ENCODE measurements at places on chromosomes 11 and 22.

- no peak for DNase-seq
Measured at GRCh38 chr11:35066030-35066429, 72.9 kb upstream of the CD44 start.

- DNase-seq = no peak
Measured at GRCh38 chr22:48654492-48654891, 1173.2 kb downstream of the BRD1 start.

DNA sequence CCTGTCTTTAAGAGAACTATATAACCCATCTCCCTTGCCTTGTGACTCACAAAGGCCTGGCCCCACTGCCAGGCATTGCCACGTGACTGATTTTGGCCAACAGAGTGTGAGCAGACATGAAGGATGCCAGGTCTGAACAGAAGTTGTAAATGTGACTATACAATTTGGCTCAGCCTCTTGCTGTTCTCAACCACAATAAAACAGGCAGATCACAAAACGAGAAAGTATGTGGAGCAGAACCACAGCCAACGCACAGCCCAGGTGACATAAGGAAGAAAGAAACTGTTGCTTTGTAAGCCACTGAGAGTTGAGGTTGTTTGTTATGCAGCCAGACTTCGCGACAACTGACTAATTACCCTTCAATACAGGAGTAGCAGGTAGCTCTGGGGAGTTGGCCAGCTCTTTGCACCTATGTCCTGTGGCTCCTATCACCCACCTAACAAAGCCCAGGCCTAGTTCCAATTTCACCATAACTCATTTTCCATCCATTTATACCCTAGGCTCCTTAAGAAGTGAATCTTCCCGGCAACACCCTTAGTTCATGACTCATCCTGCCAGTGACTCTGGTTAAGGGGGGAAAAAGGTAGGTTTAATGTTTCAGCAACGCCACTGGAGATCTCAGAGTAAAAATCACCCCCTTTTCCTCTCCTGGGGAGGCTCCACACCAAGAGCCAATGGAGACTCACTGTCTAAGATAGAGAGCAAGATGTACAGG lies 53.7 kb downstream of the GALNT18 start:
- DNase-seq = peak; percentile 94

DNA sequence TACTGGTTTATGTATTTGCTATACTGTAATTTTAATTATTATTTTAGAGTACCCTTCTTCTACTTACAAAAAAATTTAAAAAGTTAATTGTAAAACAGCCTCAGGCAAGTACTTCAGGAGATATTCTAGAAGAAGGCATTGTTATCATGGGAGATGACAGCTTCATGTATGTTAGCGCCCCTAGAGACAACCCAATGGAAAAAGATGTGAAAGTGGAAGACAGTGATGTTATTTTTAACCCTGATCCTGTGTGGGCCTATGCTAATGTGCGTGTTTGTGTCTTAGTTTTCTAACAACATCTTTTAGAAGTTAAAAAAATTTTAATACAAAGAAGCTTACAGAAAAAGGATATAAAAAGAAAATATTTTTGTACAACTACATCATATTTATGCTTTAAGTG lies 205.0 kb downstream of the FAM76B start:
- no peak for DNase-seq

GRCh38 chr11:69860796-69861445 lies 41.7 kb upstream of the FGF3 start:
- no peak for DNase-seq

GRCh38 chr11:16784097-16784496 lies 45.6 kb downstream of the C11orf58 start:
- DNase-seq = no peak

GRCh38 chr11:20036626-20037335 lies 123.5 kb downstream of the DBX1 start:
- DNase-seq = no peak

DNA sequence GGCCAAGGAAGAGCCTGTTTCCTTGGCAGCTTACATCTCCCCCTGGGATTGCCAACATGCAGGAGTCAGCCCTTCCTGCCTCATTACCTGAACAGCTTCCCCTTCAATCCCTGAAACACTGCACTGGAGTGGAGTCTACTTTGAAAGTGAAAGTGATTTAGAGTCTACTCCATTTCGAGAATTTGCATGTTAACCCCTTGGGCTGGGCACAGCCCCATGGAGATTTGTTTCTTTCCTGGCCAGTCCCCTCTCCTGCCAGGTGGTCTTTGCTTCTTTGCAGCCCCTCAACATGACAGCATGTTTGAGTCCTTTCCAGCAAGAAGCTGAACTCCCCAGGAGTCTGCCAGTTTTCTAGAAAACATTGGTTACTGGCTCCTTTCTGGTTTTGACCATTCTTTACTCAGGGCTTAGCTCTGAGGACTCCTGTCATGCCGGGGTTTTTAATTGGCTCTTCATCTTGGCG lies 59.9 kb downstream of the TRAF6 start:
- no peak for DNase-seq

GRCh38 chr11:101428918-101429317 lies 154.9 kb downstream of the TRPC6 start:
- peak; percentile 19 for DNase-seq

DNA sequence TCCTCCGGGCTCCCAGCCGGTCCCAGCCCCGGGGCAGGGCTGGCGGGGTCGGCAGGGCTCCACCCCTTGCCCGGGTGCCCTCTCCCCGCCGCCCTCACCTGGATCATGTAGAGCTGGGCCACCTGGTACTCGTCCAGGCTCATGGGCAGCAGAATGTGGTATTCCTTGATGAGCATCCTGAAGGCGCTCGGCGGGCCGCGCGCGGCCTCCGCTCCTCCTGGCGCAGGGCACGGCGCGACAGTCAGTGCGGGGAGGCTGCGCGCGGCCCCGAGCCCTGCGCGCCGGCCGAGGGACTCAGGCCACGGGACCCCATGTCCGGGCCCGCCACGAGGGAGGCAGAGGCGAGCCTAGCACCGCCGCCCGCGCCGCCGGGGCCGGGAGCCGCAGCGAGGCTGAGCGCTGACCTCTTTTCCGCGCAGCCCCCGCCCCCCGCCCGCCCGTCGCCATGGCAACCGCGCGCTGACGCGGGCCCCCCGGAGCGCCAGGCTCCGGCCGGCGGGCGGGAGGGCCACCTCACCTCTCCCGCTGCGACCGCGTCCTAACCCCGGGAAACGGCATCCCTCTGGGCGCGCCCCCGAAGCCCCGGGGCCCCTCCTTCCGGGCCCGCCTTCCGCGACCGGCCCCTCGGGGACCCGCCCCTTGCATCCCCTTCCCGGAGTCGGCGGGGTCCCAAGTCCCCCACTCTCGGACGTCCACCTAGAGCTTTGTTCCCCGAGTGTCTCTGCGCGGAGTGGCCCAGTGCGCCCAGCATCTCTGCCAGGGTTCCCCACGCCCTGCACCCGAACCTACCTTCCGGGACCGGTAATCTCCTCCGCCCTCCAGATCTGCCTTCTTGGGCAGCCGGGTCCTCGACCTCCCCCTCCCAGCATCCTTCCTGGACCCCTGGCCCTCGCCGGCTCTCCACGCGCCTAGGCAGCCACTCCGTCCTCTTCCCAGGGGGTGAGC lies 886 bp downstream of the PITPNM1 start:
- DNase-seq = no peak

DNA sequence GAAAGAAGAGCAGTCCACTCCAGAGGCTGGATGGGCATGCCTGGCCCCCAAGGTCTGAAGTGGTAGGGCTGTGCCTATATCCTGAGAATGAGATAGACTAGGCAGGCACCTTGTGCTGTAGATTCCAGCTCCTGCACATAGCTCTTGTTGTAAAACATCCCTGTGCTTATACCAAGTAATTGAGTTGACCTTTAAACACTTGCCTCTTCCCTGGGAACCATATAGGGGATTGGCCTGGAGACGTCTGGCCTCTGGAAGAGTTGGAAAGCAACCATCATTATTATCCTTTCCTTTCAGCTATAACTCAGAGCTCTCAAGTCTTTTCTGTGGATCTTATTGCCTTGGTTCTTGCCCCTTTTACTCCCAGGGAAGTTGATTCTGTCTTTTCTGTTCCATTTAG lies 15.1 kb downstream of the LIMK2 start:
- no peak for DNase-seq

DNA sequence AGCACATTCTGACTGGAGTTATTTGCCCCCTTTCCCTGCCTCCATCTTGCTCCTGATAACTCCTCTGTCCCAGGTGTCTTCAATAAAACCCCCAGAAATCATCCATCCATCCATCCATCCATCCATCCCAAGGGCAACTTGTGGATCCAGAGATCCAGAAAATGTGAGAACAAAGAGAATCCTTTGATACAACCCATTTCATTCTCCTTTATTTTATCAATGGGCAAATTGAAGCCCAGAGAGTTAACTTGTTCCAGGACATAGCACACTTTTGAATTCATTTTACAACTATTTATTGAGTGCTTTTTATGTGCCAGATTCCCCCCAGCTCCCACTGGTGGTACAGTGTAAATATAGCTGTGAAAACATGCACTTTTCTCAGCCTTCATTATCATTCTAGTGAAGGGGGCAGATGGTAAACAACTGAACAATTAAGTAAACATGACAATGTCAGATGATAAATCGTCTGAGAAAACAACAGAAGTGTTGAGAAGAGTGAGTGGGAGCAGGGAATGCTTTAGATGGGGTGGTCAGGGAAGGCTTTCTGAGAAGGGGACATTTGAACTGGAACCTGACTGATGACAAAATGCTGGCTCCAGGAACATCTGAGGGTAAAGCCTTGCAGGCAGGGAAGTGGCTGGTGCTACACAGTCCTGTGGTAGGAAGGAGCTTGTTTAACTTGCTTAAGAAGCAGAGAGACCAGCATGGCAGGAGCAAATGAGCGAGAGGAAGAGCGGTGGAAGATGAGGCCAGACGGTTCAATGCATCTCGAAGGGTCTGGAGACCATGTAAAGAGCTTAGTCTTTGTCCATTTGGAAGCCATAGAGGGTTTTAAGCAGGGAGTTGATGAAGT lies 80.0 kb upstream of the TIMP3 start:
- peak; percentile 60 for DNase-seq

- no peak for DNase-seq
Measured at GRCh38 chr11:67113231-67113721, 5.8 kb upstream of the KDM2A start.

DNA sequence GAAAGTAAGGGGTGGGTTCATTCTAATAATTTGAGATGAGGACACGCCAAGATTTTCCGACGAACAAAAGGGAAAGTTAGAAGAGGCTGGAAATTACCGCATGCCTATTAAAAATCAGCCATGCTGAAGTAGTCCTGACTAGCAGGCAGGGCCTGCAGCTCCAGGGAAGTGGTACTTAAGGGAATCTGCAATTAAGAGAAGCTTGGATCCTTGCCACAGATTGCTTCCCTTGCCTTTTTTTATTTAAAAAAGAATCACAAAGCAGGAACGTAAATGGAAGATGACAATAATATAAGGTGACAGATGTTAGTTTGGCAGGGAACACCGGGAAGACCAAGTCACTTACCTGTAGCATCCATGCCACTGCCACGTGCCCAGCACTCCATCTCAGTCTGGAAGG lies 359.3 kb downstream of the CADM1 start:
- no peak for DNase-seq

- DNase-seq = no peak
Measured at GRCh38 chr11:115201111-115201792, 303.0 kb downstream of the CADM1 start.

DNA sequence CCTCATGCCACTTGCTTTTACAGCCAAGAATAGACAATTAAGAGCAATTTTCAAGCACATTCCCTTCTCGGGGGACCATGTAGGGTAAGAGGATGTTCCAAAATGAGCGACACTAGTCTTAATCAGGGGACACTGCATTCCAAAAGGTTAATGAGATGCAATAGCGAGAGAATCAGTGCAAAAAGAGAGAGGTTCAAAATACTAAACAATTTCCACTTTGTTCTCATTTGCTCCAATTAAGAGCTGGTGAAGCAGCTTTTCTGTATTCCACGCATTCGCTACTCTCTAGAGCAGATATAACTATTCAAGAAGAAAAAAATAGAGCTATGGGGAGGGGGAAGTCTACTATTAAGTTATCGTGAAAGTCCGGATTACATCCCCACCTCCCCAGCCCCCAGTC lies 811 bp downstream of the LRRC4C start:
- no peak for DNase-seq

GRCh38 chr11:18011633-18012032 lies 1.2 kb downstream of the SERGEF start:
- DNase-seq = no peak

DNA sequence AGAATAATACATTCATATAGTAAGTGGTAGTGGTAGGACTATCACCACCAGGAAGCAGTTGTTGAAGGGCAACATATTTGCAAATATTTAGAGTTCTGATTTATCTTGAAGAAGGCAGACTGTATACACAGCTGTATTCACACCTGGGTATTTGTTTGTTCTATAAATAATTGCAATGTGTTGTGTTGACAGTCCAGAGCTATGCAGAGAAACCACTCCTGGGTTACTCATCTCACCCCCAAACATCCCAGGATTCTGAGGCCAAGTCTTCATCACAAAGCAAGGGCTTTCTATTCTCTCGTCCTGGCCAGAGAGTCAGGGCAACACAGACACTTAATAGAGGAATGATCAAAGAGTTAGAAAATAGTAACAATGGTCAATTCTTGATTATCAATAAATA lies 102.1 kb upstream of the FAT3 start:
- no peak for DNase-seq

- DNase-seq = no peak
Measured at GRCh38 chr11:75784085-75784478, 15.5 kb downstream of the DGAT2 start.

DNA sequence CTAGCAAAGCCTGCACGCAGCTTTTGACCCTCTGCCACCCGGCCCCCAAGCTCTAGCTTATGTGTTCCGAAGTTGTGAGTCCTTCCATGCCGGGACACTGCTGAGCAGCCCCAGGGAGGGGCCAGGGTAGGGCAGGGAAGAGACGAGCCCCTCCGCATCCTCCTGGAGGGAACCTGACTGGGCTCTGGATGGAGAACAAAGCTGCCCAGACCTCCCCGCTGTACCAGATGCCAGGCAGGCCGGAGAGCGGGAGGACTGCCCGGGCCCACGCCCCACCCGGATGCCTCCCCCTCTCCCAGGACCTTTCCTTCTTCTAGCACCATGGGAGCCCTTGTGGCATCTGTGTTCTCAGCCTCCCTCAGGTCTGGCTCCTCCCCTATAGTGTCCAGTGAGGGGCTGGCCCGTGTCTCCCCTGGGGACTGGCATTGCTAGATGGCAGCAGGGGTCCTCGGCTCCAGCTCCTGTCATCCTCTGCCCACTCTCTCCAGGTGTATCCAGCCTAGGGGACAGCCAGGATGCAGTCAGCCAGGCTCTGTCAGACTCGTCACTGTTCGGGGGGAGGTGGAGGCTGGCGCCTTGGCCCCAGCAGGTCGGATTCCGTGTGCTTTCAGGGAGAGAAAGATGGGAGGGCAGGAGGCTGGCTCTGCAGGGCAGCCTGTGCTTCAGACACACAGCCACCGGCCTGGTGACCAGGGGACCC lies 46.1 kb downstream of the ALX4 start:
- no peak for DNase-seq

GRCh38 chr22:29734838-29735237 lies 15.0 kb downstream of the CABP7 start:
- DNase-seq = no peak

- no peak for DNase-seq
Measured at GRCh38 chr22:46012881-46013281, 35.9 kb upstream of the WNT7B start.

- DNase-seq = no peak
Measured at GRCh38 chr22:46582281-46582933, 37.8 kb upstream of the GRAMD4 start.

- DNase-seq = peak; percentile 28
Measured at GRCh38 chr11:123654566-123655081, at the start of gene SCN3B. Gene SCN3B (minus strand): TSS chr11:123654624. CDS start chr11:123653801, 823 bp downstream.
